ENCODE measurements at places on chromosomes 3 and 15.
A peak's percentile ranks its signal among the peaks of the same experiment; 100 is the strongest.

- H3K27me3 ChIP-seq, result no peaks in the 10 kb centered on the region
- H3K4me1 ChIP-seq, result no peaks in the 10 kb centered on the region
- H3K4me3 ChIP-seq, result no peak overlapping the region
- DNase-seq, result no peak
- H3K27ac ChIP-seq, result peak overlapping the region; percentile 78
Observed at GRCh38 chr3:37945156-37945806, 45.3 kb upstream of the VILL start.

GRCh38 chr3:177929310-177929709 is 606.9 kb upstream of the KCNMB2 start:
- H3K4me3 ChIP-seq, result no peak overlapping the region
- H3K27me3 ChIP-seq, result no peaks in the 10 kb centered on the region
- no peak overlapping the region for H3K27ac ChIP-seq
- DNase-seq, result no peak

GRCh38 chr15:53862386-53862785 is 102.9 kb upstream of the WDR72 start:
- no peak overlapping the region for H3K4me3 ChIP-seq
- H3K36me3 ChIP-seq, result no peaks in the 10 kb centered on the region
- H3K27ac ChIP-seq, result no peak overlapping the region

- H3K27ac ChIP-seq, result no peak overlapping the region
- no peak for DNase-seq
- no peaks in the 10 kb centered on the region for H3K4me1 ChIP-seq
- no peaks in the 10 kb centered on the region for H3K36me3 ChIP-seq
- H3K27me3 ChIP-seq, result no peaks in the 10 kb centered on the region
Observed at GRCh38 chr15:80234883-80235282, 17.1 kb downstream of the CTXND1 start.

DNA sequence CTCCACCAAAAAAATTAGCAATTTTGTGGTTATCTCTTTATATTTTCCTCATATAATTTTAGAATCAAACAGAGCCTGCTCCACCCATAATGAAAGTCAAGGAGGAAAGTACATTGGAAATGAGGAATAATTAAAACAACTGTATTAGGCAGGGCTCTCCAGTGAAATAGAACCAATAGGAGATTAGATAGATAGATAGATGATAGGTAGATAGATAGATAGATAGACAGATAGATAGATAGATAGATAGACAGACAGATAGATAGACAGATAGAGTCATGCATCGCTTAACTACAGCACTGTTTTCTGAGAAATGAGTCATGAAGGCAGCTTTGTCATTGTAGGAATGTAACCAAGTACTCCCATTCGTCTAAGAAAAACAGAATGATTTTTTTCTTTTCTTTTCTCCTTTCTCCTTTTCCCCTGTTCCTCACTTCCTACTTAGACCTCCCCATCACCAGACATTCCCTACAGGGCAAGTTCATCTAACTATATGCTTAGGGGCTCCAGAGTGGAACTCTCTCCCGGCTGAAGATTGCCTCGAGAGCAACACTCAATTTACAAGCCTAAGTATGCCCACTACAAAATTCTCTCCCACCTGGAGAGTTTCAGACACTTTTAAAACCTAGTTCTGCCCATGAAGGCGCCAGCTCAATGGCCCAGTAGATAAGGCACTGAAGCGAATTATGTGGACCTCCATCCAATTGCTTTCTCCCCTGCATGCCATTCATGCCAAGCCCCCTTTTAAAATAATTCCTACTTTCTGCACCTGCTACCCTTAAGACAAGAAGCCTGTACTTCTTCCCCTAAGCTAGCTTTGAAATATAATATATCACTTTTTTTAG is 53.3 kb upstream of the LIPC start:
- no peaks in the 10 kb centered on the region for H3K27me3 ChIP-seq
- no peaks in the 10 kb centered on the region for H3K4me1 ChIP-seq
- H3K27ac ChIP-seq, result no peak overlapping the region
- no peak overlapping the region for H3K4me3 ChIP-seq

DNA sequence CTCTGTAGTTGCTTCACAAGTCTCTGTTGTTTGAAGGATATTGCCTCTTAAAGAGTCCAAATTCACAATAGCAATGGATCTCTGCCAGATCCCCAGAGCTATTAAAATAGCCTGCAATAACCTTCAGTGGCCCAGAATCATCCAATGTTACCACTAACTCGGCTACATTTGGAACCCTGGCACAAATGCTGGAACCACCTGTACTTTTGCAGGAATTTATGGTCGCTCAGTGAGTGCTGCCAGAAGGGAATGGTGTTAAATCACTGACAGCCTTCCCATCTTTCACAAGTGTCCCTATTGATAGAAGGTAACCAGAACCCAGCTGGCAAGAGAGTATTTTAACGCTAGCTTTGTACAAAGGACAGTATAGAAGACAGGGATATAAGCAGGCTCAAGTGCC is 298.8 kb upstream of the PLSCR5 start:
- no peak overlapping the region for H3K4me3 ChIP-seq
- no peaks in the 10 kb centered on the region for H3K27me3 ChIP-seq
- no peak overlapping the region for H3K27ac ChIP-seq
- no peaks in the 10 kb centered on the region for H3K4me1 ChIP-seq
